Smooth muscle cell of the umbilical artery (primary cell): ENCODE measurements at places on chromosomes 3 and 15. TPM values are rescaled to one million over a fixed set of nuclear protein-coding genes. Genes with fewer than 3 reads are reported as not detected.

The ECE2 gene
- total RNA-seq, result not detected in 2 replicates

The PEAK1 gene
- total RNA-seq, result 99.8 and 174 TPM in 2 replicates

The NAALADL2 gene
- 13.1 and 17.8 TPM in 2 replicates for total RNA-seq

The ANKUB1 gene
- not detected in 2 replicates for total RNA-seq

The LRRN1 gene
- not detected in 2 replicates for total RNA-seq

The DLL4 gene
- total RNA-seq, result 0.14 and 0.30 TPM in 2 replicates

The IL17RB gene
- total RNA-seq, result not detected in 2 replicates

The ZNF774 gene
- total RNA-seq, result 2.1 and 6.7 TPM in 2 replicates

The GHRL gene
- total RNA-seq, result not detected in 2 replicates

The SLC2A2 gene
- total RNA-seq, result not detected in 2 replicates

The CAV3 gene
- not detected in 2 replicates for total RNA-seq

The BFSP2 gene
- not detected in 2 replicates for total RNA-seq

The SCAANT1 gene
- total RNA-seq, result not detected in 2 replicates

The BOC gene
- total RNA-seq, result 1.8 and 2.4 TPM in 2 replicates

The MOBP gene
- total RNA-seq, result not detected in 2 replicates

The SV2B gene
- under 0.01 TPM in 1 of 2 replicates, not detected in the other for total RNA-seq

The ERC2 gene
- under 0.01 and 0.42 TPM in 2 replicates for total RNA-seq

The A4GNT gene
- total RNA-seq, result not detected in 2 replicates

The LDHAL6B gene
- total RNA-seq, result not detected in 2 replicates

The UACA gene
- 192 and 238 TPM in 2 replicates for total RNA-seq

The IL12A gene
- 0.89 and 1.3 TPM in 2 replicates for total RNA-seq

The FES gene
- total RNA-seq, result 15.4 and 27.4 TPM in 2 replicates

The TRH gene
- total RNA-seq, result not detected in 2 replicates

The C15orf39 gene
- 2.7 and 6.4 TPM in 2 replicates for total RNA-seq

The SKOR1 gene
- 0.09 TPM in 1 of 2 replicates, not detected in the other for total RNA-seq

The LMOD3 gene
- total RNA-seq, result not detected in 2 replicates

The CHRM5 gene
- under 0.01 TPM in 1 of 2 replicates, not detected in the other for total RNA-seq

The TMEM212 gene
- total RNA-seq, result not detected in 2 replicates

The STAC gene
- 0.30 and 0.88 TPM in 2 replicates for total RNA-seq

The ASB14 gene
- 0.05 TPM in 1 of 2 replicates, not detected in the other for total RNA-seq

The FBXO40 gene
- total RNA-seq, result not detected in 2 replicates

The GRK7 gene
- total RNA-seq, result 0.05 TPM in 1 of 2 replicates, not detected in the other

The AGTR1 gene
- total RNA-seq, result 2.1 and 5.7 TPM in 2 replicates

The DPPA2 gene
- total RNA-seq, result not detected in 2 replicates
